ENCODE measurements at places on chromosomes 2 and 18.
A peak's percentile ranks its signal among the peaks of the same experiment; 100 is the strongest.

- DNase-seq = peak; percentile 69
These were observed 91.0 kb downstream of the TGIF1 start for GRCh38 chr18:3540805-3541548.

- no peak for DNase-seq
These were observed 18.3 kb downstream of the FIGN start for GRCh38 chr2:163717515-163717914.

DNA sequence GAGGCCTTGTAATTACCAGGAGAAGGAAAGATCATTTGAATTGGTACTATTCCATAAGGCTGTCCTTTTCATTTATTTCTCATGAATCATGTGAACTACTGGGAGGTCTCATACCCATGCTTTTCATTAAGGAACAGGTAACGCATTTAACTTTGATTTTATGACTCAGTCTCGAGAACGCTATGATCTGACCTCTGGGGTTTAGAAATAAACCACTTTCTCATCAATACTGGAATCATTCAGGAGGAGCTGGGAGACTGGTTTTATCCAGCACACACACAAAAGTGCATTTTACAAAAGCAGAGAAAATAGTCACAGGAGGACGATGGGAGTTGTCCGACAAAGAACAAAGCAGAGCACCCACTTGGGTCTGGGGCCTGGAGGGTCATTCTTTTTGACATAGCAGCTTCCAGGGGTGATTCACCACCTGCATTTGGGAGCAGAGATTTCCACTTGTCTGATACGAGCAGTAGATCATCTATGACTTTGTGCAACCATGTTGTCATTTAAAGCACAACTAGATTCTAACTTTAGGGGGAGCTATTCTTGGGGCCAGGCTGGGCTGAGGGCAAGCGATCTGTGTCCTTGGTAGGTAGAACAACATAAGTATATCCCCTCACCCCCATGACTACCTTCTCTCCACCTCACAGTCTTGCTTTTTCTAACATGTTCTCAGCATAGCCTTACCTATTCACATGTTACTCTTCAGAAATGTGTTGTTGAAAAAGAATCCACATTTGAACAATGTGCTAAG is 95.9 kb upstream of the SCG2 start:
- DNase-seq = peak; percentile 94

GRCh38 chr2:60972889-60973656 is 44.4 kb upstream of the PEX13 start:
- DNase-seq = no peak

- DNase-seq = peak; percentile 55
These were observed 42.8 kb upstream of the CYTIP start for GRCh38 chr2:157486596-157487270.

DNA sequence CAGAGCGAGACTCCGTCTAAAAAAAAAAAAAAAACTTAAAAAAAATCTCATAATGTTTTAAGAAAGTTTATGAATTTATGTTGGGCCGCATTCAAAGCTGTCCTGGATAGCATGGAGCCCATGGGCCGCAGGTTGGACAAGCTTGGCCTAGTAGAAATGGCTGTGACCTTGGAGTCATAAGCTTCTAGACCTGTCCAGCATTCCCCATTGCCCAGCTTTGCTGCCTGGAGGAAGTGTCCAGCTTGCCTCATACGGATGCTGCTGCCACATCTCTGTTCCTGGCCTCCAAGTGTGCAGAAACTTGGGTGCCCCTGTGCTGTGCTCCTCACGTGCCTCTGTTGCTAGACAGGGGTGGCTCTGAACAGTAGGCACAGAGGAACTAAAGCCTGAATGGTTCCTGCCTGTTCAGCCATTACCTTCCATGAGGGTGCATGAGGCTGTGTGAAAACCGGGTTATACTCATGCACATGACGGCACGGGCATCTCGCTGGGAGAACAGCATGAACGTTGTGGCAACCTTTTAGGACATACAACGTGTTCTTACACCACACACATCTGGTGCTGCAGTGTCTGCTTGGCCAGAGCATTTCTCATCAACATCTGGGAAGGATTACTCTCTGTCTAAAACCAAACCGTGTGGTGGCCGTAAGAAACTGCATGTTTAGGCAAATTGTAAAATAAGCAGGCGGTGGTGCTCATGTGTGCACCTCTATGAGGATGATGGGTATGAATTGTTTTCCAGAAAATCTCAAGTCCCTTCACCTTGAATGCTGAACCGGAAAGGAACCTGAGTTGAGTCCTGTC is 38.2 kb downstream of the FHOD3 start:
- no peak for DNase-seq

DNA sequence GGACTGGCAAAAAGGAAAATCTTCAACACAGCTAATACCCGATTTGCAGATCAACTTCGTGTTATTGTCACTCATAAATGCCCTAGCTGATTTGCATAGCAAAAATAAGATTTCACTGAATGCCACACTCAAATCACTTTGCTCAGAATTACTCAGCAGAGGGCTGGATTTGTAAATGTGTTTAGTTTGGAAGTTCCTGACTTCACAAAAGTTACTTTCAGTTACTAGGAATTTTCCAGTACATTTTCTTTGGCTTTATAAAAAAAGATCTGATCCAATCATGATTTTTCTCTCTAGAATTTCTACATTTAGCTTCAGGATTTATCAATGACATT is 433.3 kb upstream of the ID2 start:
- no peak for DNase-seq

GRCh38 chr18:69085951-69086350 is 288.1 kb downstream of the CCDC102B start:
- no peak for DNase-seq

- no peak for DNase-seq
These were observed 47.3 kb upstream of the SLC38A11 start for GRCh38 chr2:165002638-165003037.

- no peak for DNase-seq
These were observed 684.3 kb downstream of the KCNJ3 start for GRCh38 chr2:155382776-155383175.

- DNase-seq = peak; percentile 13
These were observed 51.5 kb downstream of the L3MBTL4 start for GRCh38 chr18:6363216-6363615.

GRCh38 chr2:177053716-177054115 is 158.9 kb upstream of the HNRNPA3 start:
- DNase-seq = no peak

DNA sequence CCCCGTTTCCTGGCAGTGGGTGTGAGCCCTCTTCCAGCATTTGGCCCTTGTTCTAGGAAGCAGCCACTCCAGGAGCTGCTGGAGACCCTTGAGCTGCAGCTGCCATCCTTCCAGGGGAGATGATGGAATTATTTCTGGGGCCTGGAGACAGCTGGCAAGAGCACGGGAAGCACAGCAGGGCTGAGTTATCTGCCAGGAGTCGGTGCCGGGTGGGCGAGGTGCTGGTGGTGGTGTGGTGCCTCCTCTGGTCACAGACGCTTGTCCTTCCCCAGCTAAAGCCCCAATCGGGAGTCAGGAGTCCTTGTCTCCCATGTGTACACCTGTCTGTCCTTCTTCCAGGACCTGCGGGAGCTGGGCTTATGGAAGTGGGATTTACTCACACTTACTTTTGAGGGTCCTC is 36.0 kb downstream of the DPYSL5 start:
- no peak for DNase-seq

DNA sequence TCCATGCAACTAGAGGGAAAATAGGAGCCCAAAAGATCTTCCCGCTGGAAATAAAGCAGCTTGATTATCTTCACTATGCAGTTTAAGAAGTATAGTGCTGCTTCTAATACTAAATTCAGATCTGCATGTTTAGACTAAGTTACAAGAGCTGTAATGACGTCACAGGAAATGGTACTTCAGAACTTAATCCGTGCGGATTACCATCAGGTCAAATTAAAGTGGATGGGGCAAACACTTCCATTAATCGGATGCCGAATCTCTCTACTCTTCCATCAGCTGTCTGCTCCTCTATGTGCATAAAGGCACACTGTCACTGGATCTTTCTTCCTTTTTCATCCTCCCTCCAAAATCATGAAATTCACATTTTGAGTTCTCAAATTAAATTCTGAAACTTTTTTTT is 52.6 kb downstream of the TRAPPC12 start:
- no peak for DNase-seq

GRCh38 chr18:74626049-74626874 is 28.6 kb downstream of the ZNF407 start:
- DNase-seq = no peak

DNA sequence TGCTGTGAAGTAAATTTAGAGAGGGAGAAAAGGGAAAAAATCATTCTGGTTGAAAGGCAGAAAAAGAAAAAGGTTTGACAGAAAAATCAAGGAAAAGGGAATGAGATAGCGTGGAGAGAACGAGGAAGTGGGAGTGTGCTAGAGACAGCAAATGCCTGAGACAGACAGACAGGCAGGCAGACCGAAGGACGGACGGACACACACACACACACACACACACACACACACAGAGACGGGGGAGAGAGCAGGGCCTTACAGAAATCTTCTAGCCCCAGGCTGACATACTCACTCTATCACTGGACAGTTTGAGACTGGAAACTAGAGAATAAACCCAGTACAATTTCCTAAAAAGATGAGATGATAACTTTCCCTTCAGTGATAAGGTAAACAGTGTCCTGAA is 238.4 kb downstream of the ZNF521 start:
- no peak for DNase-seq

DNA sequence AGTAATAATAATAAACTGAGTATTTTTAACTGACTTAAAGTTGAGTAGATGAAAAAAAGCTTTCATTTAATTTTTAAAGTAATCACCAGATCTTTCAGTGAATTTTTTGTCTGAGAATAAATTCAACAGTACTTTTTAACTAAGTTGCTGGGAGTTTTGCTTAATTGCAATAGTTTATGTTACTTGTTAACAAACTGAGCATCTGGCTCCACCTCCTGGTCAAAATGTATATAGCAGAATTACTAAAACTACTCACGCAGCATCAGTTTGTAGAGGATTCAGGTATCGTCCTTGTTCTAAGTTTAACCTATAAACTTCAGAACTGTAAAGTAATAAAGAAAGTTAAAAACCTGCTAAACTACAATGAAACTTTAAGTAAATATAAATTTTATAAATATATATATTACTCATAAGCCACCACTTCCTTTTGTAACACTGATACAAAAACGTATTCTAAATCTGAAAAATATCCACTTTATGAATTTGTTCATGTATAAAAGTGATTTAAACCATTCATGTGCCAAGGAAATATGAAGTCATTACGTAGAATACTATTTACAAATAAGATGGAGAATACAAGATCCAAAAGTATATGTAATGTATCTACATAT is 21.3 kb downstream of the NOL10 start:
- peak; percentile 71 for DNase-seq

GRCh38 chr2:209613649-209614305 is 157.9 kb upstream of the UNC80 start:
- DNase-seq = no peak

- DNase-seq = peak; percentile 49
These were observed 3.3 kb downstream of the DYSF start for GRCh38 chr2:71456617-71457016.
